ENCODE measurements at places on chromosomes 13 and 19.

DNA sequence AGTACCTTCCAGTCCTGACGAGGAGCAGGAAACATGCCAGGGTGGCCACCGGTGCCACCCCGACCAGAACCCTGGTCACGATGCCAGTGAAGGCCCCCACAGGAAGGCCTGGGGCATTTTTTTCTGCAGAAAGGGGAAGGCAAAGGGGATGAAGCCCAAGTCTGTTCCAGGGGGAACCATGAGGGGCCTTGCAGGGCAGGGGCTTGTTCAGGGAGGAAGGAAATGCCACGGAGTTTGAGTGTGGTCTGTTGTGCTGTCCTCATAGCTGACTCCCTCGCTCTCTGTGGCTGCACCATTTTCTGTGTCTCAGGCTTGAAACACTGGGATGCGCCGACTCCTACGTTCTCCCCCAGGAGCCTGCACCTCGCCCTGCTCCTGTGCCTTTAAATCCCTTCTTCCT, 27.5 kb upstream of the CEACAM1 start:
- DNase-seq: no peak

GRCh38 chr19:15671891-15672579, 852 bp upstream of the CYP4F12 start:
- no peak for DNase-seq

- DNase-seq: no peak
These were observed 163.5 kb downstream of the COG6 start for GRCh38 chr13:39818953-39819352.

DNA sequence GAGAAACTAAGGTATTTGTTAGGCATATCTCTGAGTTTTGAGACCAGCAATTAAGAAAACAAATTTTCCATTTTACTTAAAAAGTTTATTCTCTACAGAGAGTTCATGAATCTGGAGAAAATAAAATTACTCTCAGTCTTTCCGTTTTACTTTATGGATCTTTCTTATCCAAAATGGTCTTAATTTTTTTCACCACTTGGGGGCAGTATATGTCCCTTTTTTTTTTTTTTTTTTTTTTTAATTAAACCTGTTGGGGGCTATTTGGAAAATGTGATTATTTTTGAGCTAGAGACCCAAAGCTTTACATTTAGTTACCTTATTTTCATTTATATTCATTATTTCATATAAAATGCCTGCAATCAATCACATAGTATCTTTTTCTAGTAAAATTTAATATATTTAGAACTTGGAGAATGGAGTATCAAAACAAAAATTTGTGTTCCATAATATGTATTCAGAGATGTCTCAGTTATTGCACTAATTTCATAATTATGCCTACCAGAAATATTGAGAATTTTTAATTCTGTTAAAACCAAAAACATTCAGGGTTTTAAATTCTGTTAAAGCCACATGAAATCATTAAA, 27.1 kb downstream of the PIBF1 start:
- no peak for DNase-seq

GRCh38 chr13:113562085-113562749, 22.3 kb upstream of the TFDP1 start:
- peak; percentile 18 for DNase-seq

GRCh38 chr19:53947624-53948023, 15.1 kb upstream of the CACNG8 start:
- no peak for DNase-seq

- no peak for DNase-seq
These were observed 147.1 kb downstream of the DNAJC15 start for GRCh38 chr13:43170506-43170905.

- no peak for DNase-seq
These were observed 1707.6 kb upstream of the SLC10A2 start for GRCh38 chr13:104773775-104774174.

- DNase-seq: no peak
These were observed 27.9 kb downstream of the CPAMD8 start for GRCh38 chr19:16998635-16999194.

GRCh38 chr19:48560095-48560530, 8.1 kb downstream of the SULT2B1 start:
- no peak for DNase-seq

DNA sequence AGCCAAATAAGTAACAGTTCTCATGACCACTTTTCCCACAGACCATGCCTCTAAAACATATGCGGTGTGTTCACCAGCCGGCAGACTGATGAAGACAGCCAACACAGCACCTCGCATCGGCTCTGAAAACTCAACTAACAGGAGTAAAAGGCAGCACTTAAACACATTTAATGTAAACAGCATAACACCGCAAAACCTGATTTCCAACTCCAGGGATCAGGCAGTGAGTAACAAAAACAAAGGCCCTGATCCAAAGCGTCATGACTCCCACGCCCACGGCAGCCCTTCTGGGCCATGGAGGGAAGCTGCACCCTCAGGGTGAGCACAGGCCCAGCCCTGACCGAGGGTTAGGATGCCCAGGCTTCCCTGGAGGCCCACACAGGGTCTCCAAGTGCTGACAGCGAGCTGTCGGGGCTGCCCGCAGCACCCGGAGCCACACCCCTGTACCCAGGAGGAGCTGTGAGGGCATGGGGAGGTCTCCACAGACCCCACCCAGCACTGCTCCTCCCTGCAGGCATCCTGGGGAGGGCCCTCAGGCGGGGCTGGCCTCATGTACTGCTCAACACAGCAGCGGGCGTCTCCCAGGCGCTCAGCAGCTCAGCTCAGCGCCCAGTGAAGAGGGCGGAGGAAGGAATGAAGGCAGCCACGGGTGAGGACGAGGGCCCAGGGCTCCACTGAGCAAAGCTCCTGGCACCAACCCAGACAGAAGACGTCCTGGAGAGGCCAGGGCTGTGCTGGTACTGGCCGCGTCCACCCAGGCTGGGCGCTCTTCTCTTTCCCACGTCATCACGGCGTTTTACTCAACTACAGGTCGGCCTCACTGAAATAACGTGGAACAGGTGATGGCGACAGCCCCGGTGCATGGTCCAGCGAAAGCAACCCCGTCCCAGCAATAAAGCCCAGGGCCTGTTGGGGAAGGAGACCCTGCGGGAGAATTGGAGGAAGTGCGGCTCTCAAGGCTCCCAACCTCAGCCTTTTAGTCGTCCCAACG, 53.7 kb downstream of the RASA3 start:
- DNase-seq: no peak

DNA sequence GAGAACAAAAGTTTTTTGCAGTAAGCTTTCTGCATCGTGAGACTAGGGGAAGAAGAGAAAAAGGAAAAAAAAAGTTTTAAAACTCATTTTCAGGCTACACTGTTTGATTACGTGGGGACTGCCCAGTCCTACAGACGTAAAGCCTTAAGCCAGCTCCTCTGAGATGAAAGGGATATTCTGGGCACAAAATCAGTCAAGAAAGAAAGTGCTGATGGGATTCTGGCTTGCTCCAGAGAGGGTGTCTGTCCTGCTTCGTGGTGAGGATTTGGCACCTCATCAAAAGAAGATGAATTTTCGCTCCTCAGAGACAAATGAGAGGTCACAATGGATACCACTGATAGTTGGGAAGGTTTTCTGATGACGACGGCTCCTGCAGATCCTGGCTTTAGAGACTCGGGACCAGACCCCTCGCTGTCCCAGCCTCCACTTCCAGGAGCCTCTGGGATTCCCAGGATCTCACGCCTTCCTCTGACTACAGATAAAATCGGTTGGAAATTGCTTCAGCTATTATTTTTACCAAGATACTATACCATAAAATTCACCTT, 9.7 kb downstream of the TEX29 start:
- DNase-seq: no peak

DNA sequence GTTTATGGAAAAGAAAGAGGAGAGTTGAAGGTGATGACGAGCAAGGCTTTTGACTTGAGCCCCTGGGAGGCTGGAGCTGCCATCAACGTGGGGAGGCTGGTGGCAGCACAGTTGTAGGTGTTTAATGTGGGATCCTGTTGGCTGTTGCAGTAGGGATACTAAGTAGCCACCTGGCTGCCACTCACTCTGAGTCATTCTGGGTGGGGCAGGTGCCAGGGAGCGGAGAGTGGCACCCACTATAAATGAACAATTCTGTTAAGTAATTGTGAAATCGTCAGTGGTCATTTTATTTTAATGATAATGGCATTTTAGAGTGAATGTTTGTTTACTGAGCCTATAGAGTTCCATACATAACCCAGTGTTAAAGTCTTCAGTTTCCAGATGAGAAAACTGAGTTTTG, 9.8 kb downstream of the ZNF317 start:
- no peak for DNase-seq

GRCh38 chr13:73061473-73061872, 2.7 kb downstream of the KLF5 start:
- DNase-seq: no peak

- no peak for DNase-seq
These were observed 13.8 kb downstream of the SPINT2 start for GRCh38 chr19:38277969-38278680.

DNA sequence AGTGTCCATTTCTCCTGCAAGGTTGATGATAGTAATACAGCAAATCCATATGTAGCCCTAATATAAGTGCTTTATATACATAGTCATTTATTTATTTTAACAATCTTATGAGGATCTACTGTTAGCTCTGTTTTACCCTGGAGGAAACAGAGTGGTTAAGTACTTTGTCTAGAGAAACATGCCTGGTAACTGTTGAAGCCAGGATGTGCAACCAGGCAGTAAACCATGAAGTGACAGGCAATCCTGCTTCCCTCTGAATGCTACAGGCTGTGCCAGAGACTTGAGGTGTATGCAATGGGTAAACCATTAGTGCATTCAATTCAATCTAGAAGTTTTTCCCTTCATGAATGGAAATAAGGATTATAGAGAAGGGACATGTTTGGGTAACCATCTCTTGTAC, 911.0 kb downstream of the PCDH17 start:
- no peak for DNase-seq

GRCh38 chr13:110346661-110347067, 39.6 kb downstream of the COL4A2 start:
- no peak for DNase-seq

DNA sequence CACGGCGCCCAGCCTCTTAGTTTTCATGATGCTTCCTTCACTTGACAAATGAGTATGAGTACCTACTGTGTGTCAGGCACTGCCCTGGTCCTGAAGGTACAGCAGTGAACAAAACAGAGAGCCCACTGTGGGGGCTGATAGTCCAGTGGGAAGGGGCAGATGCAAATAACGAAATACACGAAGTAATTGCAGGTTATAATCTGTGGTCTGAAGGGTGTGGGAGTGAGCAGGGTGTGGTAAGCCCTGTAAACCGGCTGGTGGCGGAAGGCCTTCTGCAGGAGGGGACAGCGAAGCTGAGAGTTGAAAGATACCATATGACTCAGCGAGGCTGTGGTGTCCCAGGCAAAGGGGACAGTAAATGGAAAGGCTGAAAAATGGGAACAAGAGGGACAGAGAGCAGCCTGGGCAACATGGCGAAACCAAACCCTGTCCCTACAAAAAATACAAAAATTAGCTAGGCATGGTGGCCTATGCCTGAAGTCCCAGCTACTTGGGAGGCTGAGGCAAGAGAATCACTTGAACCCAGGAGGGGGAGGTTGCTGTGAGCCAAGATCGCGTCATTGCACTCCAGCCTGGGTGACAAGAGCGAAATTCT, 60.5 kb downstream of the MAP4K1 start:
- no peak for DNase-seq

GRCh38 chr13:27161423-27161822, 10.2 kb downstream of the USP12 start:
- DNase-seq: no peak

GRCh38 chr19:55259540-55260210, 858 bp upstream of the PPP6R1 start:
- DNase-seq: no peak

GRCh38 chr13:110555601-110556223, 5.8 kb downstream of the RAB20 start:
- DNase-seq: no peak

DNA sequence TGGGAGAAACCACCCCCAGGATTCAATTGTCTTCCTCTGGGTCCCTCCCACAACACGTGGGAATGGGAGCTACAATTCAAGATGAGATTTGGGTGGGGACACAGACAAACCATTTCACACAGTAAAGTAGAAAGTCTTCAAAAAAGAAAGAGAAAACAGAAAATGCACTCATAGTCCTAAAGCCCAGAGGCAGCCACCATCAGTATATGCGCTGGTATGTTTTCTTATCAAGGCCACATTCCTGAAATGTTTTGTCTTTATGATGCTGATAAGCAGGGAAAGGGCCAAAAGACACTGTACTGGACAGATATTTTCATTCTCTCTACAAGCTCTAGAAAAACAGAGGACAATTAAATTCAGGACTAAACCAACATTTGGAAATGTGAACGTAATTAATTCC, 375.8 kb upstream of the TSHZ3 start:
- DNase-seq: no peak

- DNase-seq: no peak
These were observed 1.0 kb downstream of the MBOAT7 start for GRCh38 chr19:54188215-54188871.

DNA sequence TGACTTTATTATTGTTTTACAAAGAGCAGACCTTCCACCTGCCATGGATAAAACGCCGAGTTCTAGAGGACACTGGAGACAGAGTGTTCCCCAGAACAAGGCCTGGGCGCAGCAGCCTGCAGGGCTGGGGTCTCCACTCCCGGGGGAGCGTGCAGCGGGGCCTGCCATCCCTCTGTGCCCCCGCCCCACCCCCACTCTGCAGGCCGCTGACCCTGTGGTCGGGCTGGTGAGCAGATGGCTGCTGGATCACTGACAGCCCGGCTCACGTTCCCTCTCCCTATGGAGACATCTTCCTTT, 8.6 kb upstream of the PTBP1 start:
- DNase-seq: no peak

GRCh38 chr19:15112385-15112784, 5.2 kb downstream of the SYDE1 start:
- DNase-seq: no peak

DNA sequence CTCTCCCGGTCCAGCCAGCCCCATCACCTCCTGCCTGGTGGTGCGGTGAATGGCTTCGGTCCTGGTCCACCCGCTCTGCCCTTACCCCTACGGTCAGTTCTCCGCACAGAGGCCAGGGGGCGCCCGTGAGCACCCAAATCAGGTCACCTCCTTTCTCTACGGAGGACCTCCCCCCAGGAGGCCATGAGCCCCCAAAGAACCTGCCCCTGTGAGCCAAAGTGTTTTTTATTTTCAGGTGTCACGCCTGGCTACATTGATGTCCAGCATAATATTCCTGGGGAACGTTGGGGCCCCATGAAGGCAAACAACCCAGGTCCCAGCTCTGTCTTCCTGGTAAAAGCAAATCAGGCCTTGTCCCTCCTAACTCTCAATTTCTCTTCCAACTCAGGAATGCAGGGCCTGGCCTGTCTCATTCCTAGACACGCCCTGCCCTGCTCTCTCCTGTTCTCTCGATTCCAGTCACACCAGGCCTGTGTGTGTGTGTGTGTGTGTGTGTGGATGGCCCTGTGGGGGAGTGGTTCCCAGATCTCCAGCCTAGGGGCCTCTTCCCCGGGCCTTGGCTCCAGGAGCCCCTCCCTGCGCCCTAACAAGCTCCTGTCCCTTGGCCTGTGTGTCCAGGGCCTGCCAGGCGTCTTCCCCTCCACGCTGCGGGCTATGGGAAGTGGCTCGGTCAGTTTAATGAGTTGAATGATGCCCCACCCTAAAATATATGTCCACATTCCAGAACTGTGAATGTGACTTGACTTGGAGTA, 9.7 kb upstream of the GIPC1 start:
- no peak for DNase-seq

GRCh38 chr13:51538591-51539179, 45.6 kb upstream of the WDFY2 start:
- DNase-seq: no peak
